ENCODE measurements at places on chromosomes 1 and 21.
A peak's percentile ranks its signal among the peaks of the same experiment; 100 is the strongest.

DNA sequence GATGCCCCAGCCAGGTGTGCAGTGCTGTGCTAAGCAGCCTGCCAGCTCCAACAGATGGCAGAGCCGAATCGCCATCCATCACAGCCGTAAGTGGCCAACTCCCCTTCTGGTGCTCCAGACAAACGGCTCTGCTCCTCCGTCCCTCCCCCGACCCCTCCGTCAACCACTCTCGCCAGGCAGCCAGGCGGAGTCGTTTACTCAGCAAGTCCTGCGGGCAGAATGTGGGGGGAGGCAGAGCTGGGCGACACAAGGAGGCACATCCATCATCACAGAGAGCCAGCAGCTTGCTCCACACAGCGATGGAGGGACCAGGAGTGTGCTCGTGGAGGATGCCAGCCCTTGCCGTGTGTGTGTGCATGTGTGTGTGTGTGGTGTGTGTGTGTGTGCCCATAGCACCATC lies 206.6 kb upstream of the GRIK3 start:
- DNase-seq, result no peak

DNA sequence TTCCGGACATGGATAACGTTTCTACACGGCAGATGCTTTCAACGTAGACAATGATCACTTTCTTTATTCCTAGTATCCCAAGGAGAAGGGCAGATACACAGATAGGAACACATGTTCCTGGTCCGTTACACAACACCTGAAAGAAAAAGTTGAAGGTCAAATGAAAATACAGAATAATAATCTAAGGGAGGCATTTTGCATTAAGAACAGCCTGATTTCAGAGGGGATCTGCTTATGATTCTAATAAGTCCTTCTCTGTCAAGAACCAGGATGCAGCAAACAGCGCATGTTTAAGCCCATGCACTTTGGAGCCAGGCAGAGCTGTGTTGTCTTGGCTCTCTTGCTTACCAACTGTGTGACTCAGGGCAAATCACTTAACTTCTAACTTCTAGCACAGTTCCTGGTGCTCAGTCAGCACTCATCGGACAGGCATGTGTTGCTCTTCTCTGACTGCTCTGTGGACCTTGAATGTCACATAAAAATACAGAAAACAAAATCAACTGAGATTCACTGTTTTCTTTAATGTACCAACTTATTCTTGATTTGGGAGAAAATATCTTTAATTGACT lies 56.3 kb upstream of the CNN3 start:
- DNase-seq, result peak; percentile 39

DNA sequence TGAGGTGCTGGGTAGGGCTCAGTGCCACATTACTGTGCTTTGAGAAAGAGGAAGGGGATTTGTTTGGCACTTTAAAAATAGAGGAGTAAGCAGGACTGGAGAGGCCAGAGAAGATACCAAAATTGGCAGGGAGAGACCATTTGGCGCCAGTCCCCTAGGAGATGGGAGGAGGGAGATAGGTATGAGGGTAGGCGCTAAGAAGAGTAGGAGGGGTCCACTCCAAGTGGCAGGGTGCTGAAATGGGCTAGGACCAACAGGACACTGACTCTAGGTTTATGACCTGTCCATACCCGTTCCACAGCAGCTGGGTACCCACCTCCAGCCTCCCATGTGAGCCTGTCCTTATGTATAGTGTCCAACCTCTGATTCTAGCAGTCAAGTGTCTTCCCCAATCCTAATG lies 1.0 kb upstream of the CRTC2 start:
- DNase-seq, result peak; percentile 39

DNA sequence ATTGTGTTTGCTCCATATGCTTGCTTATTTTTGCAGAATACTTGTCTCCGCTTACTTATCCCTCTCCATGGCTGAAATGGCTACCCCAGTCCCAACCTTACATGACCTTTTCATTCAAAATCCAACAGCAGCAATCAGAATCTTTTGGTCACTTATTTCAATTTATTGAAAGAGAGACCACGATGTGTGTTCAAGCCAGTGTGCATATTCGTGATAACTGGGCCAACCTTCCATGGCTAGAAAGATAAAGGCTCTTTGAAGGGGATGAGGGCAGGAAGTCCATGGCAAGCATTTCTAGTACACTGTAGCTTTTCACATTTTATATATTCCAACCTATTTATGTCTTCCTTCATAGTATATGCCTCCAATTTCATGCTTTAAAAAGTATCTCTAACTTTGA lies 23.1 kb downstream of the HSD11B1 start:
- DNase-seq, result no peak

GRCh38 chr1:248793592-248793991 lies 32.1 kb downstream of the SH3BP5L start:
- DNase-seq, result no peak

- no peak for DNase-seq
Measured at GRCh38 chr1:166164995-166165660, 1.7 kb downstream of the FAM78B start.

DNA sequence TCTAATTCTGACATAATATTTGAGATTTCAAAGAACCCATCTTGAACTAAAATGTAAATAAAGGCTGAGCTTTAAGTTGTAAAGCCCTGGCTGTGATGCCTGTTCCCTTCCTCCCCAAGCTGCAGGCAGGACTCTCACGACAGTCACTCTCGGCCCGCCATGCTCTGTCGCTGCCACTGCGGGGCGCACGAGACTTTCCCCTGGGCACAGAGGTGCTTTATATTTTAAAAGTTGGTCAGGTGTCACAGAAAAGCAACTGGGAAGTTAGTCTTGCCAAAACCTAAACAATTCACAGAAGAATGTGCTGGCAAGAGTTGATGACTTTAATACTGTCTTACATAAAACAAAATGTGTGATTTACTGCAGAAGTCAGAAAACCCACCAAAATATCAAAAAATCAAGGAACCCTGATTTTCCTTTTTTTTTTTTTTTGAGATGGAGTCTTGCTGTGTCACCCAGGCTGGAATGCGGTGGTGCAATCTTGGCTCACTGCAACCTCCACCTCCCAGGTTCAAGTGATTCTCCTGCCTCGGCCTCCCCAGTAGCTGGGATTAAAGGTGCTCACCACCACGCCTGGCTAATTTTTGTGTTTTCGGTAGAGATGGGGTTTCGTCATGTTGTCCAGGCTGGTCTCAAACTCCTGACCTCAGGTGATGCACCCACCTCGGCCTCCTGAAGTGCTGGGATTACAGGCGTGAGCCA lies 10.7 kb downstream of the LRRC47 start:
- DNase-seq, result no peak

- no peak for DNase-seq
Measured at GRCh38 chr21:20701235-20701634, 297.0 kb upstream of the NCAM2 start.

GRCh38 chr1:53134042-53134485 lies 8.4 kb downstream of the SLC1A7 start:
- DNase-seq, result no peak

All from pons (tissue), 1 donor.